ENCODE measurements at places on chromosomes 4 and X.

DNA sequence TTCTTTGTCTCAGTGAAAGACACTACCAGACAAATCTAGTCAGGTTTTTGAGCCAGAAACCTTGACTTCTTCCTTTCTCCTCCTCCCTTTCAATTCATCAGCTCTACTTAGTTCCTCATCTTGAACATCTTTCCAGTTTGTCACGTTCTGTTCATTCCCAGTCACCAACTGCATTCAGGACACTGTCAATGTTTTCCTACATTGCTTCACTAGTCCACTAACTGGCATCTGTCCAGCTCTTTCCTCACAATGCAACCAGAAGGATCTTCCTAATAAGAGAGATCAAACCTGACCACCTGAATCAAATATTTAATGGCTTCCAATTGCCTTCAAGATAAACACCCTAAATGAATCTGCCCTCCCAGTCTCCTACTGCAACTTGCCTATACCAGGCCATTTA lies 52.5 kb downstream of the SYNPO2 start:
- no peak for DNase-seq

DNA sequence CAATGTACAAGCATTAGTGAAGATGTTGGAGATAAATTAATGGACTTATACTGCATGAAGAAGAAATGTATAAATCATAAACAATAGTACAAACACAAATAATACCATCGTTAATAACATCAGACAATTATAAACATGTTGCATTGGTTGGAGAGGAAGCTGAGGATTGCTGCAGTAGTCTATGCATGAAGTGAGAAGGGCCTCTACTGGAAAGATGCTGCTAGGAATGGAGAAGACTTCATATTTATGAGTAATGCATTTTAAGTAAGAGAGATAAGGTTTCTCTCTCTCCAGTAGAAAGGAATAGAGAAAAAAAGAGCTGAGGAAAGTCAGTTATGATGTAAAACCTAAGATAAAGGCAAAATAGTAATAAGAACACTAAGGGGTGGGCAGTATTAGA lies 247.8 kb downstream of the GRID2 start:
- DNase-seq, result no peak

GRCh38 chr4:148380291-148380690 lies 61.9 kb downstream of the NR3C2 start:
- no peak for DNase-seq

GRCh38 chrX:41728125-41728524 lies 4.1 kb downstream of the GPR82 start:
- DNase-seq, result no peak

DNA sequence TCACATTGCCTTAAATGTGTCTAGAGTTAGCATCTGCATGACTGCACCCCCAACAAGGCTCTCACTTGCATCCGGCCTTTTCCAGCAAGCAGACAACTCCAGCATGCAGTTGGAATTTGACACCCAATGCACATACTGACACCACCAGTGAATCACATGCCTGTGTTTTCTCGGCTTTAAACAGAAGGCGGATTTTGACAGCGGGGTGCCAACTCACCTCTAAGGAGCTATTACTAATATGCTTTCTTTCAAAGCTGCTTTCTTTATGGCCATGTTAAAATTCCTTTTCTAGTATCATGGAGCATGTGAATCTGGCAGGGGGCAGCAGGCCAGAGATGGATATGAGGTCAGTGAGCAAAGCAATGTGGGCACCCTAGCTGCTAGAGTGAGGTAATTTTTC lies 78.0 kb upstream of the CLNK start:
- DNase-seq, result peak; percentile 96

DNA sequence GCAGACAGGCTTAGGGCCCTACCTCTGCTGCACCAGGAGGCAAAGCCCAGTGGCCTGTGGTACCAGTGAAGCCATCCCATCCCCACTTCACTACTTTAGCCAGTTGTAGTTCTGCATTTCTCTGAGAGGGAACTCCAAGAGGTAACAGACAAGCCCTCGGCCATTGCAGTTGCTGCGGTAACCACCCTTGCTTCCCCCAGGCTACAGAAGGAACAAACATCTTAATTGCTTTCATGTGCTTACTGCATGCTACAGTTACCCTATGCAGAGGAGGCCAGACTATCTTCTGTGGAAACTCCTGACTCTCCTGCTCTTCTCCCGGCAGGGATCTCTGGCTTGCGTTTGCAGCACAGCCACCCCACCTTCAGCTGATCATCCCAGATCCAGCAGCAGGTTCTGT lies 67.8 kb downstream of the SPIN4 start:
- no peak for DNase-seq
